DMS153 (cell line): ENCODE measurements at places on chromosomes 2 and 18.

DNA sequence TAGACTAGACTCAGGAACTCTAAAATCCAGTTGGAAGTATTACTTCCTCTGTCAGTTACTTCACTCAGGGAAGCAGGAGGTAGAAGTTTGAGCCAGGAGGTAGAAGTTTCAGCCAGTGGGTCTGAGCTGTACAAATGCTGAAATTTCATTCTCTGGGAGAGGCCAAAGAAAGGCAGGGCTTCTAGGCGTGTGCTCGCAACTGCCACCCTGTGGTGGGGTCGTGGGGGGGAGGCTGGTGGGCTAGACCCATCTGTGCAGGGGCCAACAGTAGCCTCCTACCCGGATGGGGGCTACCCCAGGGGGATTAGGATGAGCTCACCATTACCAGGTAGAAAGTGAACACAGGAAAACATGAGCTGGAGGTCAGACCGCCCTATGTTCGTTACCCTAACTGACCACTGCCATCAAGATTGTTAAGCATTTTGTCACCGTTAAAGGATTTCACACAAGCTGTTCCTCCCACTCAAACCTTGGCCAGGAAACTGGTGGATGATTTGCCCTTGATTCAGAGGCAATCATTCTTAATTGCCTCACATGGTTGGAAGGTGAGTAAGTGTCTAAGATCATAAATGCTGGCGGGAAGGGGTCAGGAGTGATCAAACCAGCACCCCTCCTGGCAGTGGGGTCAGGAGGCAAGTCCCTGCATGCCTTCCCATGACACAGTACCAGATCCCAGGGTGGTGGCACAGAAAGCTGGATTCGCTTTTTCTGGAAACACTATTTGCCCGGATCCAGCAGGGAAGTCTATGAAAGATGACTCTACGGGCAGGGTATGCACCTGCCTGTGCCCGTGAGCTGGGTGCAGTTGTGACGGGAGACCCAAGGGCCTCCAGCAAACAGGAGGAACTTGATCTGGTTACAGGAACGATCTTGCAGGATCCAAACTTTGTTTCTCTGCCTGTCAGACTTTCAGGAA is 5.2 kb upstream of the FHL2 start:
- DNase-seq = peak; percentile 57

DNA sequence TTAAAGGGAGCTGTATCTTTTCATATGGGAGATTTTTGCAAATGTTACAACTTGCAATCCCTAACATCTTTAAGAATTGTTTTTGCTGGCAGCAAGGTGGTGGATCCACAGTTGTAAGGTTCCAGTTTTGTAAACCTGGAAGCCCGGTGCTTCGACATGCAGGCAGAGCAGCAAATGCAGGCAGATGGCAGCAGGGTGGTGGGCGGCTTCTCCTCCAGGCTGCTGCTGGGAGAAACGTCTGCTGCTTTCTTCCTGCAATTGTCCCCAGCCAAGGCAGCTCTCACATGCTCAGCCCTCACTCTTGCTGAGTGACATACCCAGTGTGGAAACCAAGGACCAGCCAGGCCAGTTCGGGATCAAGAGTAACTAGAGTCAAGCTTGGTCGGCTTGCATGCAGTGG is 166.0 kb downstream of the SEPTIN10 start:
- no peak for DNase-seq

GRCh38 chr2:185790361-185790760 is 51.8 kb downstream of the FSIP2 start:
- no peak for DNase-seq

GRCh38 chr2:64751286-64752260 is 97.9 kb upstream of the SERTAD2 start:
- peak; percentile 56 for DNase-seq

DNA sequence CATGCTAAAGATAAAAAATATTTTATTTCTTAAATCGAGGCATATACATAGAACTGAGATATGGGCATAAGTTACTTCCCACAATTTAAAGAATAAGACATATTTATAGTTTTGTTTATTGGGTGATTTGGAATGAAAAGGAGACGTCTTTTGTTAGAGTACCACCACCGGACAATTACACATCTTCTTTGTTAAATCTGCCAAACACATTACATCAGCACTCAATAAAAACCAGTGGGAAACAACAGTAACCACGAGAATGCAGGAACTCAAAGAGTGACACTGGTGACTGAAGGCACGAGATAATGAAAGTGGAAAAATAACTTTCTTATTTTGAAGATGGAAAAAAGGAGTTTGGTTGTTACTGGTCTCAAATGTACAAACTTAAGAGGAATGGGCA is 92.6 kb upstream of the TFCP2L1 start:
- no peak for DNase-seq

DNA sequence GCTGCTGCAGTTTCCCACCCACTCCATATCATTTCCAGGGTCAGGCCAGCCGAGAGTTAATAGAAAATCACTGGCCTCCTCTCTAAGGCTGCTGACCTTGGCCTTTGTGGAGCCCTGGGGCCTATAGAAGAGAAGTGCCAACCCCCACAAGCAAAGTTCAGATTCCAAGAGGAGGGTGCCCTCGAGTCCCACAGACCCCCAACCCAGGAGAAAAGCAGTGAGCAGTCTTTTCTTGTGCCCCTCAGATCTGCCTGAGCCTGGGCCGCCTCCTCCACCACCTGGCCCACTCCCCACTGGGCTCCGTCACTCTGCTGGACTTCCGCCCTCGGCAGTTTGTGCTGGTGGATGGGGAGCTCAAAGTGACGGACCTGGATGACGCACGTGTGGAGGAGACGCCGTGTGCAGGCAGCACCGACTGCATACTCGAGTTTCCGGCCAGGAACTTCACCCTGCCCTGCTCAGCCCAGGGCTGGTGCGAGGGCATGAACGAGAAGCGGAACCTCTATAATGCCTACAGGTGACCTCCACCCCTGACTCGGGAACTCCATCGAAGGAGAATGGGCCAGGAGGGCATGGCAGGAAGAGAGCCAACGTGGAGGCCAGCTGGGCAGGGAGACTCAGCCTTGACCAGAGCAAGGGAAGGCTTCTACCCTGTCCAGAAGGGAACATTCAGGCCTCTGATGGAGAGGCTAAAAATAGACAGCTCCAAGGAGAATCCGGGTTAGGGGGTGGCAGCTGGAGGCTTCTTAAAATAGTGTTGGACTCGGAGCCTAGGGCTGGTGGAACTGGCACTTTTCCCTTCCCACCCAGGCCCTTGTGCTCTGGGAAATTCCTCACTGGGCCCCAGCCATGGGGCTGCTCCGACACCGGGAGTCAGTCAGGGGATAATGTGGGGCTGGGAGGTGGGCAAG is 6.2 kb downstream of the PKDCC start:
- DNase-seq = no peak
